ENCODE measurements at places on chromosomes 2 and 18.

DNA sequence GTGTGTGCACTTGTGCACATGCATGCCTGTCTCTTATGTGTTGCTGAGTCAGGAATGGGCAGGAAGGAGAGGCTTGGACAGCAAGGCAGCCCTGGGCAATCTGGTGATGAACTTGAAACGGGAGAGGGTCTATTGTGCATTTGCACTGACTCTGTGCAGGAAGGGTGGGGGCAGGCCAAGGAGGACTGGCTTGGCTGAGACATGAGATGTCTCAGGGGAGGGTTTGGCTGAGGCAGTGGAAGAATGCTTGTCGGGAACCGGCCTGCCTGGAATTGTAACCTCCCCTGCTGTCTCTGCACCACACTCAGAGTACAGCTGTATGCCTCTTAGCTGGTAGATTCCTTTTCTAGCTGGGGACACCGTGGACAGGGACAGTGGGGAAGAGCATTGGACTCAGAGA lies 176.1 kb upstream of the TNP1 start:
- DNase-seq: no peak

DNA sequence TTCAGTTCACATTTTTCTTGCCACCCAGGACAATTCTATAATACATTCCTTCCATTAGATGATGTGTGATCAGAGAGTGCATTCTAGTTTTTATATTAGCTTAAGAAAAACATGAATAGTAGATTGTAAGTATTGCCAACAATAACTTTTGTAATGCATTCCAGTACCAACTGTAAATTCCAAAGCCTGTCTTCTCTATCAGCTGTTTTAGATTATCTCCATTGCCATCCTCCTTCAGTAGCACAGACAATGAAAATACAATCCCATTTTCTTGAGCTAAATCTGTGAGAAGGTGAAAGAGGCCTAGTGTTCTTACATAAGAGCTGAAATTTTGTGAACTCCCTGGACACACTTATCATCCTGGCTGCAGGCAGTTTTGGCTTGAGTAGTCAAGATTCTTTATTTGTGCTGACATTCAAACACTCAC lies 103.9 kb downstream of the CCBE1 start:
- no peak for DNase-seq

DNA sequence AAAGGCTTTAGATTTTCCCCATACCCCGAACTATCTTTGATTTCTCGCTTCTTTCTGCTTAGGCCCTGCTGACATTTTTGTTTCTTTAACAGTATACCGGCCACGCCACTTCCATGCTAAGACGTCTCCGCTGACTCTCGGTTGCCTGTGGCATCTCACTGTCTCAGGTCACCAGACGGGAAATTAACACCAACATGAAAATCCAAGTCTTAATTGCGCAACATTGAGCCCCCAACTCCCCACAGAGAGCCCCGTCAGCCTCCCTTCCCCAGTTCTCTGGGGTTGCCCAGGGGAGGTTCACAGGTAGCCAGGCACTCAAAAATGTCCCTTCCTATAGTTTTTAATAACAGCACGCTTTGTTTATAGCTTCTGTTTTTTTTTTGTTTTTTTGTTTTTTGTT lies 30.2 kb downstream of the CD8B2 start:
- no peak for DNase-seq

- no peak for DNase-seq
These were observed 36.8 kb upstream of the APCDD1 start for GRCh38 chr18:10417664-10418063.

GRCh38 chr2:108594132-108594981 lies 60.1 kb downstream of the LIMS1 start:
- peak; percentile 64 for DNase-seq

DNA sequence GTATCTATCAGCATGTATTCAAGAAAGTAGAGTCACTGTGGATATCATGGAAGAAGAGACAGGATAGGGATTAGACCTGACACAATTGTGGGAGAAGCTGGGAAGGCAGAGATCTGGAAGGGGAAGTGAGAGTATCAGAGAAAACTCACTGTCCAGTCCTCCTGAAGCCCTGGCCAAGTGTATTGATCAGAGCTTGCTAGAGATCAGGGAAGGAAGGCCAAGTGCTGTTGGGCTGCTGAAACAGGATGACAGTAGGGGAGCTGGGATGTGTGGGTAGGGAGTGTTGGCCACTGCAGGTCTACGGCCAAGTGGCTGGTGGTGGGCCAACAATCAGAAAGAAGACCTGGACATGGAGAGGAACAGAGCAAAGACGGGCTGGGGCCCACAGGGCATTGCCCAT lies 26.3 kb upstream of the TTR start:
- no peak for DNase-seq

DNA sequence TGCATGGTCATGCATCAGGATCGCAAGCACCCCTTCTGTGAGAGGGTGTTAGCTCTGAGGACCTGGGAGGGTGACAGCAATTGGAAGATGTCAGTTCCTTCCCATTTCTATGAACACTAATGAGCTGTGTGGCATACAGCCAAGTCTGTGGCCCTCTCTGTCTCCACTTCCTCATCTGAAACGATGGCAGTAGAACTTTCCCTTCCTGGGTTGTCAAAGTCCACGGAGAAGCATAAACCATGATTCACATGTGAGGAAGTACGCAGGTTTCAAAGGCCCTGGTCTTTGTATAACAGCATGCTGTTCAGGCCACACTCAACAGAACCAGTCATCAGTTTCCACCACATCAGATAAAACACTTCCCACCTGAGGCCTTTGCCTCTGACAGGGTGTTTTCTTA lies 167.4 kb upstream of the RAB6C start:
- peak; percentile 86 for DNase-seq

- DNase-seq: no peak
These were observed 549.6 kb downstream of the FBXO15 start for GRCh38 chr18:73597832-73598615.

DNA sequence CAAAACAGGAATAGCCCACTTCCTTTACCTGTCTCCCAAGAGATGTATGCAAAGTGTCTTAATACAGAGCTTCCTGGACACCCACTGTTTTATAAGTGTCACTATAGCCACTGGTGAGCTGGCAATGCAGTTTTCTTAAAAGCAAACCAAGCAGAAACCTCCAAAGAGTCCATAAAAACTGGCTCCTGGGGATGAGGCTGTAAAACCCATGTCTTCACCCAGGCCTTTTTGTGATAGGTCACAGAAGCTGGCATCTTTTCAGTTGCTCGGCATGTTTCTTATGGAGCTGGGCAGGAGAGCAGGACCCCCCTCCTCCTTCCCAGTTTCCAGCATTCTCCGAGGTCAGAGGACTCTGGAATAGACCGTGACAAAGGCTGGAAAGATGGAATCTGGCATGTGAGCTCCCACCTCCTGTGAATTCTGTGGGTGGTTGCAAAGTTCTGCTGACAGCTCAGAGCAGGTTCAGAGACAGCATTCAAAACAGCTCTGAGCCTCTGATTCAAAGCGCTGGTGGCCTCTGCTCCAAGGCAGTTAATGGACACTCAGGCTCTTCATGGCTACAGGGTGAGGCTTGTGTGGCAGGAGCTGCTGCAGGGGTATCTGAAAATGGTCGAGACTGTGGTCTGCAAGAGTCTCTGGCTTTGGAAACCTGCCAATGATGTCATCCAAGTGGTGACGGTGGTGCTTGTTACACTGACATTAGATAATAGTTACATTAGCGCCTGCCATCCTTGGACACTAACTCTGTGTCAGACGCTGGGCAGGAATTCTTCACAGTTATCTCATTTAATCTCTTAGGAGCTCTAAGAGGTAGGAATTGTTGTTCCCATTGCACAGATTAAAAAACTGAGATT lies 283.4 kb downstream of the CLIP4 start:
- DNase-seq: no peak

DNA sequence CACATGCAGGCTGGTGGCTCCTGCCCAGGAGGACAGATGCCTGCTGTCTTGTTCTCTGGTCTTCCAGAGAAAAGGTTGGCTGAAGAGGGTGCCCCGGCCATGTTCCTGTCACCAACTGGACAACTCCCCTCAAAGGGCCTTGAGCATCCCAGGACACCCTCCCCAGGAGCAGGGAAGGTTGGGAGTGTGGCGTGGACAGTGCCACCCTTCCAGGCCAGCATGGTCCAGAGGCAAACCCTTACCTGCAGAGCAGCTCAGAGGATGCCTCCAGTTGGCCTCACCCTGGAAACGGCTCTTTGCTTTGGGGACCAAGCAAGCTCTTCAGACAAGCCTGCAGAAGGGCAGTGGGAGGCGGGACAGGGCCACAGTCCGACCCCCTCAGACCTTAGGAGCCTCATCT lies 4.9 kb upstream of the GPC1 start:
- no peak for DNase-seq

GRCh38 chr2:7899923-7900322 lies 781.9 kb upstream of the ID2 start:
- DNase-seq: peak; percentile 80

- DNase-seq: no peak
These were observed 38.7 kb downstream of the PTGR3 start for GRCh38 chr18:75170022-75170789.

DNA sequence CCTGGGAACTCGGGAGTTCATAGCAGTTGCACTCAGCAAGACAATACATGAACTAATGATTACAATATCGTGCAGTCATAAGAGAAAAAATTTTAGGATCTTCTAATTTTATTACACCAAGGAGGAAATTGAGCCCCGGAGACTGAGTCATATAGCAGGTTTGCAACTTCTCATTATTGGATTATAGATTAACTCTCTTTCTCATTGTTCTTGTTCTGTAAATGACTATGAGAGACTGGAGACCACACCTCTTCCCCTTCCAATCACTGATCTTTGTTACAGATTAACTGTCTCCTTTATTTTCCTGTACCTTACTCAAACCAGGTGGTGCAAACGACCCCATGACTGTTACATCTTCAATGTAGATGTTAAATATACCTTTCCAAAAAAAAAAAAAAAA lies 435.8 kb upstream of the DDX18 start:
- DNase-seq: no peak

DNA sequence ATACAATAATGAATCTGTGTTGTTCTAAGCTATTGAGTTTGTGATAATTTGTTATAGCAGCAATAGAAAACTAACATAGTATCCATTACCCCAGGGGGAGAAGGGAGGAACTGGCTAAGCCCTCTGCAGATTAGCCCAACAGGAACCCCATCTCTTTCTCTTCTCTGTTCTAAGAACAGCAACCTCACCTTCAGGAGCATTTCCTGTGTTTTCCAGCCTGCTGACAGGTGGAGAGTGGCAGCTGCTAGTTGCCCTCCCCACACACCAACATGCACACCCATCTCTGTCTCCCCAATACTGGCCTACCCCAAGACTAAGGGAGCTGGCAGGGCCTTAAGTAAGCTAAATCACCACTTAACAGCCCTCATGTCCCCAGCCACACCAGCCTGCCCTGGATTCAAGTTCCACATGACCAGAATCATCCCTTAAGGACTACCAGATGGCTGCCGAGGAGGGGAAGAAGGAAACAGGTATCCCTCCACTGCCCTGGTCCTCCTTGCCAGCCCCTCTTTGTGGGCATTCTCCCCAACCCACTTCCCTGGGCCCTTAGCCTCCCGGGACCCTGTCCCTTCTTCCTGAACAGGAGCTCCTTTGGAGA lies 52.8 kb downstream of the TRABD2A start:
- no peak for DNase-seq

- no peak for DNase-seq
These were observed 185.5 kb downstream of the MYCN start for GRCh38 chr2:16125614-16126516.

- no peak for DNase-seq
These were observed 269.4 kb downstream of the LOXHD1 start for GRCh38 chr18:46387441-46388131.

DNA sequence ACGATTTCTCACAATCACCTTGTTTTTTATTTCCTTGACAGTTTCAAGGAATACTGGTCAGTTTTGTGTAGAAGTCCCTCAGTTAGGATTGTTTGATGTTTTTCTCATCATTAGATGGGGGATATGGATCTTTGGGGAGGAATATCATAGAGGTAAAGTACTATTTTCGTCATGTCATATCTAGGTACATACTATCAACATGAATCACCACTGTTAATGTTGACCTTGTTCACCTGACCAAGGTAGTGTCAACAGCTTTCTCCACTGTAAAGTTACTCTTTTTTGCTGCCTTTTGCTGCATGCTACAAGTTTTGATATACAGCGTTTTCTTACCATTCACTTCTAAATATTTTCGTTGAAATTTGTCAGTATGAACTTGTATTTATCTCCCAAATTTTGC lies 32.7 kb downstream of the NLRC4 start:
- DNase-seq: no peak

DNA sequence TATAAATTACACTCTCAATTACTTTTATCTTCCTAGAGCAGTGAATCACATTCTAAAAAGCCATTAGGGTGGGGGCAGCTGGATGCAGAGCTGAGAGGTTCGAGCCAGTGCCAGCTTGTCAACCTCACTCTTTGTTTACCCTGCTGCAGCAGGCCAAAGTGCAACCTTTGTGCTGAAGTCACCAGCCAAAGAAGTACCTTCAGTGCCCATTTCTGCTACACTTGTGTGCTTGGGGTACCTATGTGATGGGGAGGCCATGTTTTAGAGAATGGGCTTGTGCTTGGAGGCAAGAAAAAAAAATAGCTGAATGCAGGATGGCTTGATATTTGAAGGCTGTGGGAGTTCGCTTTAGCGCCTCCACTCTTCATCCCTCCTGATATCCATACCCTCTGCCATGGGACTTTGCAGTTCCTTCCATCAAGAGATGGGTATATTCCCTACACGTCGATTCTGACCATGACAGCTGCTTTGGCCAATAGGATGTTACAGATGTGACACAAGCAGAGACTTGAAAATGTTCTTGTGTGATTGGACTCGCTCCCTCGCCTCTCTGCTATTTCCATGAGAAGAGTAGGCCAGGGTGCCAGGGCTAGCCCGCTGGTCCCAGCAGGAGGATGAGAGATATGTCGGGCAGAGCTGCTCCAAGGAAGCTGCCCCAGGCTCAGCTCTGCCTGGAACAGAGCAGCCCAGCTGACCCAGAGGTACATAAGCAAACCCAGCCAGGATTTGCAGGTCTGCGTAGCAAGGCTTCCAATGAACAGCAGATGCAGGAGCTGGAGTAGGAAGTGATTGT lies 12.7 kb upstream of the FZD5 start:
- no peak for DNase-seq

GRCh38 chr2:121377646-121378045 lies 92.6 kb upstream of the TFCP2L1 start:
- DNase-seq: no peak

GRCh38 chr2:33927756-33928155 lies 328.7 kb upstream of the FAM98A start:
- DNase-seq: no peak

GRCh38 chr18:76937597-76937996 lies 115.2 kb downstream of the ZNF236 start:
- DNase-seq: no peak

DNA sequence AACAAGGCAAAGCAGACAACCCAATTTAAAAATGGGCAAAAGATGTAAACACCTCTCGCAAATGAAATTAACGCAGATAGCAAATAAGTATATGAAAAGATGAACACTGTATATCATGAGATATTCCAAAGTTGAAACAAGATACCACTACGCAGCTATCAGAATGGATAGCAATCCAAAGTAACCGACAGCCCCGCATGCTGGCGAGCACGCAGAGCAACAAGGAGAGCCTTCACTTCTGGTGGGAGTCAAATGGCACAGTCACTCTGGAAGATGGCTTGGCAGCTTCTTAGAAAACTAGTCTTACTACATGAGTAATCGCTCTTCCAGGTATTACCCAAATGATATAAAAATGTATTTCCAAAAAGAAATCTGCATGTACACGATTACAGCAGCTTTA lies 1.4 kb downstream of the NDUFA10 start:
- DNase-seq: no peak

All from GF-D8 (cell line).